Esophagus squamous epithelium (tissue), 5 donors: ENCODE measurements at places on chromosomes 6 and 20.
A peak's percentile ranks its signal among the peaks of the same experiment; 100 is the strongest.

- DNase-seq, result no peak
Observed at GRCh38 chr20:42259389-42259788, 641.2 kb upstream of the CHD6 start.

DNA sequence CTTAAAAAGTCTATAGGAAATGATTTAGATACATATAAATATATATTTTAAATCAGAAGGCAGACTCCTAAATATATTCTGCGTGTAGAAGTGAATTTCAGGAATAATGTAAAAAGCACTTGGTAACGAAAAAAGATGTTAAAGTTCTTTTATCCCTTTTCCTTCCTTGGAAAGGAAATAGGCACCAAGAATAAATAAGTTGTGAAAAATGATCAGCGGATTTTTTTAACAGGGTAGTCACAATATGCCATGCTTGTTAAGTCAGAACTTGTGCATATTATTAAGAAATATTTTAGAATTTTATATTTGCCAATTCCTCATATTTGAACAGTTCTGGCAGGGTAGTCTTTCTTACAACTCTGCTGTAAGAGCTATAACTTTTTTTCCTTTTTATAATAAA is 173.8 kb downstream of the CD83 start:
- DNase-seq, result no peak

DNA sequence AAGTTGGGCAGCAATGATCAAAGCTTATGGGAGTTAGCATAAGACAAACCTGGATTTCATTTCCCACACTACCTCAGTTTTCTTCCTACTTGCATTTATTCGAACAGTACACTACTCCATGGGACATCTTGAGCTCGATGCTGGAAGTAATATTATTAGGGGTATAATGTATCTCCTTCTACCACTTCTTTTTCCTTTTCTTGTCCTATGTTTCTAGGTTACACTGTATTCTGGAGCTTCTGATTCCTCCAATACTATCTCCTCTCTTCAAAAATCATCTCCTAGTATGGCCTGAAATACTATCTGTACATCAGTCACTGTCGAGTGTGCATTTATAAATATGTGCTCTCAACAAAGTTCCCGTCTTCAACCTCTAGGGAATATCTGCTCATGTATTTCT is 124.4 kb downstream of the MAP7 start:
- DNase-seq, result no peak

GRCh38 chr6:4358414-4359107 is 223.2 kb upstream of the ECI2 start:
- peak; percentile 16 for DNase-seq

DNA sequence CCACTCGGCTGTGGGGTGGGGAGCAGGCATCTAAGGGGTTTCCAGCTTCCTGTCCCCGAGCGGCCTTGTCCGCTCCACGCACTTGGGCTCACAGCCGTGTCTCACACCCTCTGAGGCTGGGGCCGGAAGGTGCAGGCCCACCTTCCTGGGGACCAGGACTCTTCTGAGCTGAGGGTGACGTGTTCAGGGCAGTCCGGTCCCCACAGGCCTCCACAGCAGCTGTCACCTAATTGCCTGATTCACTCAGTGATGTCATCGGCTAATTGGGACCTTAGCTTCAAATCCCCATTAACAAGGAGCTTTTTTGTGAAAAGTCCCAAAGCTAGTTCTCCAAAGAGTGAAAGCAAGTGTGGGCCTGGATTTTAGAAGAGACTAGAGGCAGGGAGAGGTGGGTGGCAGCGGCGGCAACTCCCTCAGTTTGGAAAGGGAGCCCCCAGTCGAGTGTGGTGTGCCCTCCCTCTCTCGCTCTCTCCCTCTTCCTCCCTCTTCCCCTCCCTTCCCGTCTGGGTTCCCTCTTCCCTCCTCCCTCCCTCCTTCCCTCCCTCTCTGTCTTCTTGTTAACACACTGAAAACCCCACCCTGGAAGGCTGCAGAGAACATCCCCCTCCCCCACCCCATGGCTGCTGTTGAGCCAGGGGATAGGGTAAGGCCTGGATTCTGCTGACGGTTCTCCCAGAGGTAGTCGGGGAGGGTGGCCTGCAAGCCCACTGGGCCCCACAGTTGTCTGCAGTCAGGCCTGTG is 39.0 kb downstream of the MYT1 start:
- no peak for DNase-seq

- DNase-seq, result no peak
Observed at GRCh38 chr6:161050134-161050765, 58.7 kb downstream of the MAP3K4 start.

DNA sequence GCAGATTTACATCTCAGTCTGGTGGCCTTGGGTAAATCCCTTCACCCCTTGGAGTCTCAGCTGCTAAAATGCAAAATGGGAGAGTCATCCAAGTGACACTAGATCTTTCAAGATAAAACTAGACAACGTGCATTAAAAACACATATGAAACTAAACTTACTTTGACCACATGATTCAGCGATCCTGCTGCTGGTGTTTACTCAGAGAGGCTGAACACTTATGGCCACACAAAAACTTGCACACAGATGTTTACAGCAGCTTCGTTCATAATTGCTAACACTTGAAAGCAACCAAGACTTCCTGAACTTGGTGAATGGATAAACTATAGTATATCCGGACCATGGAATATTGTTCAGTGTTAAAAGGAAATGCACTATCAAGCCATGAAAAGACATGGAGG is 55.3 kb upstream of the GPR6 start:
- no peak for DNase-seq

GRCh38 chr20:24117383-24117782 is 128.8 kb upstream of the GGTLC1 start:
- no peak for DNase-seq

DNA sequence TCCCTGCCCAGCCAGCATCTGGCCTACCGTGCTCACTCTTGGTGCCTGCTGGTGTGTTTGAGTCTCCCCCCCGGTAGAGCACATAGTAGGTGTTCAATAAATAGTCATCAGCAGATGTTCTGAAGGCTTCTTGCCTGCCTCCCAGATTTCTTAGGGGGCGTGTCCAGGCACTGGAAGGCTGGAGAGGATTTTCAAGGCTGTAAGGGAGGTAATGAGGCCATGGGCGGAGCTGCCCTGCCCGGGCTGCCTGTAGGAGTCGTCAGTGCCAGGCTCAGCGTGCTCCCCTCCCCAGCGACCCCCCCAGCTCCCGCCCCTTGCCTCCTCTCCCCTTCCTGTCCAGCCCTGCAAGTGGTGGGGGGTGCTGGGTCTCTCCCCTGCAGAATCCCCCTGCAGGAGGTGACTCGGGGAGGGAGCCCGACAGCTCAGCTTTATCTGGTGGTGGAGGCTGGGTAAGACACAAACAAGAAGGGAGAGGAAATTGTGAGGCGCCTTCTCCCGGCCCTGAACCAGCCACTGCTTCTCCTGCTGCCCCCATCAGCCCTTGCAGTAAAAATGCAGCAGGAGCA is 55.9 kb downstream of the BCAS4 start:
- no peak for DNase-seq

- DNase-seq, result no peak
Observed at GRCh38 chr6:82361631-82362030, 2.0 kb upstream of the TPBG start.

GRCh38 chr6:155187106-155187505 is 76.7 kb upstream of the CLDN20 start:
- no peak for DNase-seq

DNA sequence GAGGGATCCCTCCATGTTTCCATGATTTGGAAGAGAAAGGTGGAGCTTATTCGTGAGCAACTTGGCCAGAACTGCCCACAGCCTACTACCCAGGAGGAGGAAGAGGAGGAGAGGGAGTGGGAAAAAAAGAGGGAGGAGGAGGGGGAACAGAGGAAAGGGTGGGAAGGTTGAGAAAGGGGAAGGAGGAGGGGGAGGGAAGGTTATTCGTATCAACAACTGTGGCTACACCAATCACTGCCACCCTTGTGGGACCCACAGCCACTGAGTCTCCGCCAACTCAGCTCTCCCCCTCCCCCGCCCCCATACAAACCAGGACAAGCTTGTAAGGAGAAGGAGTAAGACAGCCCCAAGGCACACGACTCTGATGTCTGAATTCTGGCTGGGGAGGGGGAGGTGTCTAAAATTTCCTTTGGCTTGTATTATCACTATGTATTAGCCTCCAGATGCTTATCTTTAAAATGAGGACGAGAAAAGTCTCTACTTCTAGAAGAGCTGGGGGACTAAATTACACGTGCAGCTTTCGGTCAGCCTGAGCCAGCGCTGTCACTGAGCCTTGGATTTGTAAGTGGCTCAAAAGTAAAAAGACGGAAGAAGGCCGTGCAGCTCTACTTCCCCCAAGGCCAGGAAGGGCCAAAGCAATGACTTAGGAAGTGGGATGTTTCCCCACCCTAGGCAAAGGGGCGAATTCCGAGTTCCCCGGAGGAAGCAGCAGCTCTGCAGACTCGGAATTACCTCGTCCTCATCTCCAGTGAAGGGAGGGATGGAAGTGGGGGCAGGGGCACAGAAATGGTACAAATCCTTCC is 1.0 kb downstream of the FKBP1A start:
- no peak for DNase-seq

GRCh38 chr6:79231101-79231500 is 3.4 kb downstream of the HMGN3 start:
- no peak for DNase-seq

- no peak for DNase-seq
Observed at GRCh38 chr20:9258901-9259300, 190.0 kb downstream of the PLCB4 start.

DNA sequence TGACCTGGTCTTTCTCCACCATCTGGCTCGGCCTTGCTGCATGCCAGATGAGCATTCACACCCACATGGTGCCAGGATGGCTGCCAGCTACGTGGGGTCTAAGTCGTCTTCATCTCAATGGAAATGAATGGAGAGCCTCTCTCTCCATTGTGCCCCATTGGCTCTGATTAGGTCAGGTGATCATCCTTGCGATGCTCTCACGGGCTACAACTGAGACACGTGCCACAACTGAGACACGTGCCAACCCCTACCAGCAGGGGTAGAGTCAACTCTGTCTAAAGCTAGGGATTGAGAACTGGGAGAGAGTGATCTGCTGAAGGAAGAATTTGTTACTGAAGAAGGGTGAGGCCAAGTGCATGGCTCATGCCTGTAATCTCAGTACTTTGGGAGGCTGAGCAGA is 67.3 kb upstream of the RALY start:
- DNase-seq, result no peak

GRCh38 chr6:82251942-82252341 is 4.4 kb upstream of the IBTK start:
- no peak for DNase-seq

- DNase-seq, result no peak
Observed at GRCh38 chr6:163710532-163711470, 296.3 kb downstream of the QKI start.

- no peak for DNase-seq
Observed at GRCh38 chr20:43014206-43014605, 175.5 kb downstream of the PTPRT start.

- no peak for DNase-seq
Observed at GRCh38 chr6:150418827-150419594, 50.2 kb downstream of the IYD start.

DNA sequence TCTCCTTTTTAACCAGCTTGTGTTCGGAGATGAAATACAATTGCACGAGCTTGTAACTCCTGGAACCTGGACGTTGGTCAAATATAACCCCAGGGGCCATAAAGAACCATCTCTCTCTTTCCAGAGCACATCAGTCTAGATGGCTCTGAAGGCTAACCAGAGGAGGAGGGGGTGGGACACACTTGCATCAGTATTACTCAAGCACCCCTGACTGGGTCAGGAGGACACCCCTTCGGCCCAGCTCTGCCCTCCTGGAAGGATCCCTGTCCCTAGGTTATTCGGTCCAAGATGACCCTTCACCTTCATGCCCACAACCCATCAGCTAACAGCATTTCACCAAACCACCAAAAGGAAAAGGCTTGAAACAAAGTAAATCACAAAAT is 67.1 kb downstream of the FYN start:
- DNase-seq, result no peak

DNA sequence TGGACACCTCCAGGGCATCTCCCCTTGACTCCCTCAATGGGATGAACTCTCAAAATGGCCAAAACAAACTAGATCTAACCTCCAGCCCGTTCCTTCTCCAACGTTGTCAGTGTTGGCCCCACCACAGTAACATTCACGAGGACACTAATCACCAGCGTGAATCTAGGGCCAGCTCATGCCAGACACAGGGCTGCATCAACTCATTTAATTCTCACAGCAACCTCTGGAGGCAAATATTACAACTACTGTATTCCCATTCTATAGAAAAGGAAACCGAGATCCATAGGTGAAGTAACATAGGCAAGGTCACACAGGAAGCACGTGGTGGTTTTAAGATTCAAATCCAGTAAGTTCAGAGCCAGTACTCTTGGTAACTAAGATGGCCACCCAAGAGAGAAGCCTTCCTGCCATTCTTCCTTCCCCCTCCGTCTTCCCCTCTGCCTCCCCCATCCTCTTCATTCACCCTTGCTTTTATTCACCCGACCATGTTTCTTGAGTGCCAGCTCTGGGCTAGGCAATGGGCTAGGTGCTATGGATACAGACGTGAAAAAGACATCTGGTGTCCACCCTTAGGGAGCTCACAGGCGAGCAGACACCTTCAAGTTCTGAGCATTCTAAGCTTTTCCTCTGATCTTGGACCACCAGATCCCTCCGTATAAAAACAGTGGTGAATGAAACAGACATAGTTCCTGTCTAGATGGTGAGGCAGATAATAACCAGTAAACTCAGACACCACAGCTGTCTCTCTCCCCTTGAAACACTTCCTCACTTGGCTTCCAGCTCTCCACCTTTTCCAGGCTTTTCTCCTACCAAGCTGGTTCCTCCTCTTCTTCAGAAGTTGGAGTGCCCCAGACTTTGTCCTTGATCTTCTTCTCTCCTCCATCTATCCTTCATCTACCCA is 9.6 kb downstream of the CCM2L start:
- DNase-seq, result no peak

- no peak for DNase-seq
Observed at GRCh38 chr6:163398815-163399214, 15.7 kb upstream of the QKI start.

DNA sequence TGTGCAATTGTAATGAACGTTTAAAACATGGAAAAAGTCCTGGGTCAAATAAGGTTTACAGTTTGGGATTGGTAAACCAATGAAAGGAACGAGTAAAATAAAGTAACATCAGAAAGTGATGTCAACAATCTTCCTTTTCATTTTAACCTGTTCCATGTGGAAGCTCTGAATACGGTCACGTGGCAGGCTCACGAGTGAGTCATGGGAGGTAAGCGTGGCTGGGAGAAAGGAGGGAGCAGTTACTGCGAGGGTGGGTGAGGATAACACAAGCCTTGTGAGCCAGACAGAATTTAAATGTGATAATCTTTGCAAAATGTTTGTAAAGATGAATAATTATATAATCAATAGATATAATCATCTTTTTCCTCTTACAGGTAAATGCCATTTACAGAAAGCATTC is 171.3 kb upstream of the HDAC2 start:
- no peak for DNase-seq

- DNase-seq, result no peak
Observed at GRCh38 chr20:4886771-4887527, 114.4 kb downstream of the SLC23A2 start.

- DNase-seq, result no peak
Observed at GRCh38 chr6:12232339-12232738, 57.8 kb upstream of the EDN1 start.

GRCh38 chr20:7523288-7523687 is 417.0 kb downstream of the HAO1 start:
- DNase-seq, result no peak

- no peak for DNase-seq
Observed at GRCh38 chr6:133966654-133967329, 13.8 kb downstream of the TBPL1 start.
